Lower leg skin (tissue), 4 donors: ENCODE measurements at places on chromosomes 16 and 17. TPM values are rescaled to one million over a fixed set of nuclear protein-coding genes. Genes with fewer than 3 reads are reported as not detected.
A peak's percentile ranks its signal among the peaks of the same experiment; 100 is the strongest.

Gene GAST
- total RNA-seq = not detected

GRCh38 chr17:40443988-40444899 is 994 bp downstream of the IGFBP4 start:
- DNase-seq = no peak

Gene NOXO1
- not detected for total RNA-seq

GRCh38 chr16:56316545-56316944 is 108.8 kb downstream of the AMFR start:
- DNase-seq = no peak

Gene RPA1
- total RNA-seq = 24.3 TPM

DNA sequence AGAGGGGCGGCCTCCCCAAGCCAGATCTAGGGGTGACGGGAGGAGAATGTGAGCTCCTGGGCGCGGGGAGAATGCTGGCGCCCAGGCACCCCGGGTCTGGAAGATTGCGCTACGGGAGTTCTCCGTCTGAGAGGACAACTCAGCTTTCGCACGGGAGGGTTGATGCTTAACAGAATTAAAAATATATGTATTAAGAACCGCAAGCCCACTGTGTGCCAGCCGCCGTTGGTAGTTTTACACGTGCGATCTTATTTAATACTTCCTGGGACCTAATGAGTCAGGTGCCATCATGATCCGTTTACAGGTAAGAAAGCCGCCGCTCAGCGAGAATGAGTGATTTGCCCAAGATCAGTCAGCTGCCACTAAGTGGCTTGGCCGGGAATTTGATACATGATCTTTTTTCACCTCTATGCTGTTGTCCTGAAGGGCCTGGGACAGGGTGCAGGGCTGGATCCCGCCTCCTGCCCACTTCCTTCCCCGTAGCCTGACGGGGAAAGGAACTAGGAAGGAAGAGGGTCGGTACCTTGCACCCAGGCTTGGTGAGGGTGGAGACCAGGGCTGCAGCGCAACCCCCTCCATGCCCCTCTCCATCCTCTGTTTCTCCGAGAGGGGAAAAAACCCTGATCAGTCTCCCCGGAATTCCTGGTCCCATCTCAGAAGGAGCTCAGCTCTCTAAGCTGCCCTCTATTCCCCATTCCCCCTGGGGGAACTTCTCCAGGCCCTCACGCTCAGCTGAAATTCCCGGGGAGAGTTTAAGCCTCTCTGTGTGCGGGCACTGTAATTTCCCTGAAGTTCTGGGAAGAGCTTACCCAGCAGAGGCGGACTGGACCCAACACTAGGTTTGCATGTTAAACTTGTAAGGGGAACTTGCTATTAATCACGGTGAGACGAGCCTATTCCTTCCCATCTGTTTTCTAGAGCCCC is 983 bp downstream of the VAT1L start:
- no peak for DNase-seq

Gene SLC12A3
- not detected for total RNA-seq

DNA sequence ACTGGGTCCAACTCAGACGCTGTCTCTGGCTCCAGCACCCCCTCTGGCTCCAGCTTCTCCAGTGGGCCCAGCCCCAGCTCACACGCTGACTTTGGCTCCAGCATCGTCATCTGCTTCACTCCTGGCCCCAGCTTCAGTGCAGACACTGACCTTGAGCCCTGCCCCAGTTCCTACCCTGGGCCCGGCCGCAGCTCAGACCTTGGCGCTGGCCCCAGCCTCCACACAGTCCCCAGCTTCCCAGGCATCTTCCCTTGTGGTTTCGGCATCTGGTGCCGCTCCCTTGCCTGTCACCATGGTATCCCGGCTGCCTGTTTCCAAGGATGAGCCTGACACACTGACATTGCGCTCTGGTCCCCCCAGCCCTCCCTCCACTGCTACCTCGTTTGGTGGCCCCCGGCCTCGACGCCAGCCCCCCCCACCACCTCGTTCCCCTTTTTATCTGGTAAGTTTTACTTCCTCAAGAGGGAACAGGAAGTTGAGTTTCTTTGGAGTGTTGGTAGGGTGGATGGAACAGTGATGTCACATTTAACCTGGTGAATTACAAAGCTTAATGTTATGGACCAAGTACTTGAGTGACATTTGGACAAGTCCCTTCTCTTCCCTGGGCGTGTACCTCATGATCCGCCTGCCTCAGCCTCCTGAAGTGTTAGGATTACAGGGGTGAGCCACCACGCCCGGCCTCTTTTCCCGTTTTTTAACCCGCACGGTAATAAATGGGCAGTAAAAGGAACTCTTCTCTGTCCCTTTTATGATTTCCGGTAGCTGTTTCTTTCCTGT is 23.4 kb upstream of the PHKG2 start:
- no peak for DNase-seq

DNA sequence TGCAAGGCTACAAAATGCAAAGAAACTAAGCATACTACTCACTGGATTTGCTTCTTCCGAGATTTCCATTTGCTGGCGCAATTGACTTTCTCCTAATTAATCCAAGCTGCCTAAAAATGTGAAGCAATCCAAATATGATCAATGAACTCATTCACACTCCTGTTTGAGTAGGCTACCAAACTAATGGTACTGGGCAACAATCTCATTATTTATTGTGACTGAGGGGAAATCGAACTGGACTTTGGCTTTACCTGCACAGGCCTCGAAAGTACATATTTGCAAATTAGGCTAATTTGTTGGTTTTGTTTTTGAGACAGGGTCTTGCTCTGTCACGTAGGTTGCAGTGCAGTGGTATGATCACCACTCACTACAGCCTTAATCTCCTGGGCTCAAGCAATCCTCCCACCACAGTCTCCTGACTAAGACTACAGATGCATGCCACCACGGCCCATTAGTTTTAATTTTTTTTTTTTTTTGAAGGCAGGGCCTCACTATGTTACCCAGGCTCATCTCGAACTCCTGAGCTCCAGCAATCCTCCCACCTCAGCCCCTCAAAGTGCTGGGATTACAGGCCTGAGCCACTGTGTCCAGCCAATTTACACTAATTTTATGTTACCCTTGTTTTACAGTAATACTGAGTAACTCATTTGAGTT is 2.6 kb downstream of the ERI2 start:
- DNase-seq = no peak

Gene SLC35G6
- not detected for total RNA-seq

DNA sequence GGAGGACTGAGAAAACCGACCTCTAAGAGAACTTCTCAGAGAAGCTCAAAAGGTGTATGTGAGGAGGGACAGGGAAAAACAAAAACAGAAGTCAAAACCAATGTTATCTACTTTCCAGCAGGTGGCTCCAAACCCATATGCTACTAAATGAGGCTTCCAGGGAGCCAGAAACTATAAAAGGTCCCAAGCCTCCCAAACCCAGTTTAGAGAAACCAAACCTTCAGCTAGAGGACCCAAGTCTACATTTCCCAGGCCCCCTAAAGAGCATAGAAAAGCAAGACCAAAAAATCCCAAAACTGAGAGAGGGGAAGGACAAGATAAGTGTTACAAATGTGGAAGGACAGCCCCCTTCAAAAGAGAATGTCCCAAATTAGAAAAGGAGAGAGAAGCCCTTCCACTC is 3.7 kb downstream of the HPR start:
- no peak for DNase-seq

DNA sequence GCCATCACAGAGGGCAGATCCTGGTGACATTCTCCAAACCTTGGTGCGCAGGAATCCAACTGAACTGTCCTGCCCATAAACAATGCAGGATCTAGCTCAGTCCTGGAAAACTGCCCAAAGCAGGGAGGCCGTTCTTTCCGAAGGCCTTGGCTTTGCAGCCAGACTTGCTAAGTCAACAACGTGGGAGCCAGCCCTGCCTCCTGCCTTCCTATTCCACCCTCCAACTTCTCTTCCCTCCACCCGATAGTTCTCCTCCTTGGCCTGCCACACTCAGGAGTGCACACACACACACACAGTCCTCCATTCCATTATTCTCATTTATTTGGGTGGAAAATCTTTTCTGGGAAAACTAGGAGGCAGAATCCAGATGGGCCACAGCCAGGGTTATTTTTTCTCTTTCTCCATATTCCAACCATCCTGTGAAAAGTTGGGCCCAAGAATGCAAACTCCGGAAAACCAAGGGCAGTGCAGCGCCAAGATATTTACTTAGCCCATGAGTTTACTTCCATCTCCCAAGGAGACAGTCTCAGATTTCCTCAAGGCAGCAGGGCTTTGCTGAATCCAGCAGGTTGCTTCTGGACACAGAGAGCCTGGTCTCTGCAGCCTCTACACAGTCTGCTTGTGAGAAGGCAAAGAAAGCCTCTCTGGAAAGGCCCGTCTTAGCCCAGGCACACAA is 15.8 kb downstream of the COPRS start:
- DNase-seq = peak; percentile 35

Gene PLLP
- 241 TPM for total RNA-seq

Gene SLC4A1
- 2.4 TPM for total RNA-seq

- DNase-seq = no peak
These were observed 409.5 kb downstream of the CA10 start for GRCh38 chr17:51748749-51749604.

- DNase-seq = no peak
These were observed 9.4 kb downstream of the HBQ1 start for GRCh38 chr16:189604-190186.

Gene GSDMA
- 271 TPM for total RNA-seq

GRCh38 chr16:84565669-84566495 is 52.0 kb downstream of the COTL1 start:
- no peak for DNase-seq
